SHP77 treated with DMSO at 0.1 percent for 48 hours (cell line): ENCODE measurements at places on chromosomes 3 and 15.

DNA sequence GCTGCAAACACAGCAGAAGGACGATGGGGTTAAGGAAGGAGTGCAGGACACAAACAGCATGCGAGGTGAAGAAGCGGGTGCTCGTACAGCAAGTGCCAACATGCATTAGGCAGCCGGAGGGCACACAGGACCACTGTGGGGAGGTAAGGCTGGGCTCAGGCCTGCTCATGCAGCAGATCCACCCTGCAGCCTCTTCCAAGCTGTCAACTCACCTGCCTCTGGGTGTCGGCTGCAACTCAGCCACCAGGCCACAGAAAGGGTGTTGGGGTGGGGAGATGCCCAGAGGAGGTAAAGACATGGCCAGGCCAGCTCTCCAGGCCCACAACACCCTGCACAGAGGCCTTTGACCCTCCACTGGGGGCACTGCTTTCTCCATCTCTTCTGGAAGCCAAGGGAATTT, 44.2 kb downstream of the TGM4 start:
- no peak for DNase-seq

- DNase-seq, result no peak
Measured at GRCh38 chr3:113141543-113141942, 69.8 kb upstream of the BOC start.

DNA sequence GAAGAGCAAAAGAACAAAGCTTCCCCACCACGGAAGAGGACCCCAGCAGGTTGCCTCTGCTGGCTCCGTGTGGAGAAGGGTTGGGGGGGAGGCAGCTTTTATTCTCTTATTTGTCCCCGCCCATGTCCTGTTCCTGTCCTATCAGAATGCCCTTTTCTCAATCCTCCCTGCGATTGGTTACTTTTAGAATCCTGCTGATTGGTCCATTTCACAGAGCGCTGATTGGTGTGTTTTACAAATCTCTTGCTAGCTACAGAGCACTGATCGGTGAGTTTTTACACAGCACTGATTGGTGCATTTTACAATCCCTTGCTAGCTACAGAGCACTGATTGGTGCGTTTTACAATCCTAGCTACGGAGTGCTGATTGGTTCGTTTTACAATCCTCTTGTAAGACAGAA, 100.6 kb upstream of the KLF13 start:
- no peak for DNase-seq

DNA sequence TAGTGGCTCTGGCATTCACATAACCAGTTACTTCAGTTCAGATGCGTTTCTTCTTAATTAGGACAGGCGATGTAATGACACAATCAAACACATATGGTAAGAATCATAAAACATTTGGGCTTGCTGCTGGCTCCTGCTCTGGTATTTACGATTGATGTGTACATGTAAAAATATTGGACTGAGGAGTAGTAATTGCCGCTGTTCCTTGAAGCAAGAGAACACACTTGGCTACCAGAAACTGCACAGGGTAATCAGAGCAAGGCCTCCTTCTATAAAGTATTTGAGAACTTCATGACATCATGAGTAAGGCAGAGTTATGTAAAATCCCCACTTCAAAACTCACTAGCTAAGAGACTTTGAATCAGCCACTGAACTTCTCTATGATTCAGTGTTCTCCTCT, 158.1 kb downstream of the SSR3 start:
- DNase-seq, result no peak

DNA sequence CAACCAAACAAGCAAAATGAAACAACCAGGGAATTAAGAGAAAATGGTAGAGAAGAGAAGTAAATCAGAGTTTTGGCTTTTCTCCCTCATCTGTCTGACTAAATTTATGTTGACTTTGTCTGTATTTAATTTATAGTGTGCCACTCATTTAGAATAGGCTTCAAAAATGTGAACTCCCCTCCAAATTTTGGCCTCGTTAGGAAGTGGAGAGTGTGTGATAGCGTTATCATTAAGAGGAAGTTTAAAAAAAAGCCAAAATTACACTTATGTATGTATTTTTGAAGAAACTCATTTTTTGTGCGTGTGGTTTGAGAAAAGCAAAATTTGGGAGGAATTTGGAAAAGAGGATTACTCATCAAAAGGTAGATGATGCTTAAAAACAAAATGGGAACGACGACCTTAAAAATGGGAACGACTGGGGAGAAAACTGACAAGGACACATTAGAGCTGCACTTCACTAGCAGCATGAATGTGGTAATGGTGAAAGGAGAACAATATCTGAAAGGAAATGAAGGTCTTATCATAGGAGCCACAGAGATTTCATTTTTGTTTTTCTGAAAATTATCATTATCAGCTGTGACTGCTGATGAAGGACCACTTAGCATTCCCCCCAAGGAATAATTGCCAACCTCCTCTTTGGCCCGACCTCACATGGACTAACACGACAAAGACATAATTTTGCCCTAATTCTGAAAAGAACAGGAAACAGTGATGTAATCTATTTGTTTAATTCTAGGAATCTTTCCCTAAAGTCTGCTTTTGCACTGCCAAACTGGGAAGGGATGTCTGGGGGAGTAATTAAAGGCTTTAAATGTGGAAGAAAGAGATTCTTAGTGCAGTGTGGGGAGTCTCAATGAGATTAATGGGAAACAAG, 163.2 kb upstream of the P2RY1 start:
- DNase-seq, result no peak

GRCh38 chr3:107524326-107524840, 1.6 kb downstream of the BBX start:
- DNase-seq, result no peak
